ENCODE measurements at places on chromosomes 3 and 15.
A peak's percentile ranks its signal among the peaks of the same experiment; 100 is the strongest.

DNA sequence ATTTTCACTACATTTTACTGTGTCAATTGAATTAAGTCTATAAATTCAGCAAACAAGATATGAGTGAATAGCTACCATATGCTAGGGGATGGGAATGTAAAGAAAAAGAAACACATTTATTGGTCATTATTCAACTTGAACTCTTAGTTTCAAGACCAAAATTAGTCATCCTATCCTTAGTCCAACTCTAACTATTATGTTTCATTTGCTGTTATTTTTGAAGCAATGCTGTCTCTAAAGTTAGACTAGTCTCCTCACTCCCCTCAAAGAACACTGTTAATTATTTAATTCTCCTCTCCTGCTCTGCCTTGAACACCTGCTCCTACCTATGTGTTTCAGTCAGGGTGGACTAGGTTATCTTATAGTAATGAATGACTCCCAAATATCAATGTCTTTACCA is 920.9 kb downstream of the TUSC7 start:
- no peak for DNase-seq

GRCh38 chr3:187296058-187296457 is 4.5 kb upstream of the MASP1 start:
- DNase-seq: no peak

DNA sequence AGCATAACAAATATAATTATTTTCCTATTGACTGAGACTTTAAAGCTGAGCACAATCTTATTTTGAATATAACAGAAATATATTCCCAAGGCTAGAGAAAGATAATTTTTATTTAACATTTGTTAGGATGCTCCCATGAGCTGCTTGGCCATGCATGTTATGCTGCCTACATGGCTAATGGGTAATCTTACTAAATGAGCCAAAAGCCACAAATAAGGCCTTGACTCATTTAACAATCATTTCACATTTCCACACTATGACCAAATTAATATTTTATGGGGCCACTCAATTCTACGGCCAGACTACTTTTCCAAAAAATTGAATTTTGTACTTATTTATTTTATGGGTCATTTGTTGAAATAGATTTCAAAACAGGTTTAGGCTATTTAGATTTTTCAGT is 141.7 kb downstream of the MEIS2 start:
- no peak for DNase-seq

- DNase-seq: no peak
Observed at GRCh38 chr15:92596623-92597022, 59.0 kb downstream of the FAM174B start.

DNA sequence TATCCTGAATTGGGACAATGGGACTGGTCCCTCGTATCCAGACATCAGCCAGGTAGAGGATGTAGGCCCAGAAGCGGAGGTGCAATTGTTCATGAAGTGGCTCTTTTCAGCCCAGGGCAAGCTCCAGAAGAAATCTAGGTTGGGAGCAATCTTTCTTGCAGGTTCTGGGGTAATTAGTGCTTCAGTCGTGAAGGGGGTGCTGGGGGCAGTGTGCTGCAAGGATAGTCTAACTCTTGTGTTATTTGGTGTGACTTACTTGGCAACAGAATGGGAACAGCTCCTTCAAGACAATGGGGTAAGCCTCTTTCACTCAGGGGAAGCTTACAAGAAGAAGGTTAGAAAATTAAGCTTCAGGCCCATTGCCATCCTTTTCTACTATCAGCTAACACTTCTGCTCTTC is 273.0 kb downstream of the DIPK2A start:
- DNase-seq: no peak

DNA sequence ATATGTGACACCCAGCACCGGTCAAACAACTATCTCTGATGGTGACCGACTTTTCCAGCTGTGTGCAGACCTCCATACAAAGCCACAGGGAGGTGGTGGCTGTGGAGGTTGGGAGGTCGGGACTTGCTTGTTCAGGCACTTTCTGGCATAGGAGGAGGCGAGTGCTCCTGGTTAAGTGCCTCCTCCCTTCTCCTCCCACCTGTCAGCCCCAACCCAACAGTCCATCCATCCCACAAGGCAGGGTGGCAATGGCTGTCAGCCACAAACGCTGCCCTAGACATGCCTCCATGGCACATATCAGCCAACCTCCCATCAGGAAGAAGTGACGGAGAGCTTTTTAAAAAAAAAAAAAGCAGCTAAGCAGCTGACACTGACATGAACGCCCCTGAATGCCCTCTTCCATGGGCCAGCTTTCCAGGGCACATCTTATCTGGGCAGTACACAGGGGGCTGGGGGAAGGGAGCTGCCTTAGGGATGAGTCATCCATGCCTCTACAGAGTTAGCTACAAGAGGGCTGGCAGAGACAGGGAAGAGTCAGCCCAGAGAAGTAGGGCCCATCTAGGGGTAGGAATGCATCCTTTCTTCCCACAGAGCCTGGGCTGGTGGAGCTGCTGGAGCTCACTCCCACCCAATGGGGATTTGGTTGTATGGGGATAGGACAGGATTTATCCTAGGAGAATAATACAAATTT is 41.2 kb downstream of the CCDC12 start:
- DNase-seq: no peak

DNA sequence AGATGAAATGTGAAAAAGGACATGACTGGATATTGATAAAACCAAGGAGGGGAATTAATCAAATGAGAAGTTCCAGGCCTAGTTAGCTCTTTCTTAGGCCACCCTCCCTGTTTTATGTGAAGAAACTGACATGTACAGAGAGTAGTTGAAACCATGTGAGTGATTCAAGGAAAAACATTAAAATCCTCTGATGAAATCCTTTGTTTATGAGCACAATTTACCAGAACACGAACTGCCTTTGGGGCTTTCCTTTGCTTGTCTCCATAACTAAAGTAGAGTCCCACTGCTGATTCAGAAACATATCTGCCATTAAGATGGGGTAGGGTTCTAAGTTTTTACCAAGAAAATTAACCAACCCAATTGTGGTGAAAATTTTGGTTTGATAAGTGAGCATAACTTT is 558.3 kb downstream of the NR2F2 start:
- DNase-seq: no peak

GRCh38 chr3:33250712-33251111 is 26.5 kb upstream of the FBXL2 start:
- DNase-seq: no peak

- DNase-seq: no peak
Observed at GRCh38 chr15:83092309-83092976, 15.0 kb upstream of the TM6SF1 start.

- no peak for DNase-seq
Observed at GRCh38 chr3:132536442-132537153, 60.5 kb upstream of the ACKR4 start.

GRCh38 chr3:152316318-152316717 is 47.6 kb downstream of the MBNL1 start:
- DNase-seq: no peak

- DNase-seq: no peak
Observed at GRCh38 chr3:30890907-30891306, 3.6 kb downstream of the GADL1 start.

DNA sequence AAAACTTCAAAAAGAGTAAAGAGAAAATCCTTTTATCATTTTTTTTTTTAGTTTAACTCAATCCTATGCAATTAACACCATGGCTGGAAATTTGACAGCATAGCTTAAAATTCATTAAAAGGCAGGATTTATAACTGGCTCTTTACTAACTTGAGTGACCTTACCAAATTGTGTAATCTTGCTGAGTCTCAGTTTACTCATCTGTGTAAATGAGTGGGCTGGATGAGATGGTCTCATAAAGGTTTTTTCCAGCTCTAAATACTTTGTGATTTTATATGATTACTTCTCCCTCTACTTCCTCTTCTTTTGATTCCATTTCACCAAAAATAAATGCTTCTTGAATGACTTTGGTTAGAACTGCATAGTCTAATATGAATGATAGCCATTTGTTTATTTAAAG is 234.9 kb upstream of the SATB1 start:
- DNase-seq: no peak

GRCh38 chr3:153426344-153426743 is 264.3 kb downstream of the RAP2B start:
- DNase-seq: no peak

DNA sequence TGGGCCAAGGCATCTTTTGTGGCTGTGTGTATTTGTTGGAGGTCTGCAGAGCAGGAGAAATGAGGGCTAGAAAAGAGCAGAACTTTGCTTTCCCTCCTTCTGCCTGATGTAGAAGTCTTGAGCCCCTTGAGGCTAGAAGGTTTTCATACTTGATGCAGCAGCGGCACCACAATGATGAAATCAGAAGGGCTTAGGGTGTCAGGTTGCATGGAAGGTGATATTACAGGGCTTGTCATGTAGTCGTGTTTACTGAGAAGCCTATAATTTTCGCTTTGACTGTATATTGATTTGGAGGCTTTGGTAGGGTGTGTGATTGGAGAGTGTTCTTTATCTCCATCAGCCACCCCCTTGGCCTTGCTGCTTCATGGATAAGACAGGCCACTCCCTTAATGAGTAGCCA is 339.8 kb downstream of the THSD4 start:
- DNase-seq: no peak

DNA sequence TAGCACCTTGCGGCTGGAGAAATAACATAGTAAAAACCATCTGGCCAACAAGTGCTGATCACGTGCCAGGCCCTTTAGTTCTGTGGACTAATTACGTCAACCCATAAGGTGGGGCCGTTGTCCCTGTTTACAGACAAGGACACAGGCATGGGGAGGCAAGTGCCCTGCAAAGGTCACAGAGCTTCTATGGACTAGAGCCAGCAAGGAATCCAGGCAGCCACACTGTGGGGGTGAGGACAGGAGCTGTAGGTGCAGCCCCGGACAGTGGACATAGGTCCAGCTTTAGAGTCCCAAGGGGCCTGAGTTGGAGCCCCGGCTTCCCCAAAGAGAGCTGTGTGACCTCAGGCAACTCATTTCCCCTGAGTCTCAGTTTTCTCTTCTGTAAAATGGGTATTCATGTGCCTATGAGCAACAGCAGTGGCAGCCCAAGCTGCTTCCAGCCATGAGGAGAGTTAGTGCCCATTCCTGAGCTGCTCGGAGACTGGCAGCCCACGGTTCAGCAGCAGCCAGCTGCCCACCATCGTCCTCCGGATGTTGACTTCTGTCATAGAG is 13.9 kb downstream of the CHST13 start:
- DNase-seq: no peak

- DNase-seq: no peak
Observed at GRCh38 chr15:45743426-45744235, 108.8 kb downstream of the SQOR start.

- DNase-seq: no peak
Observed at GRCh38 chr3:138845771-138846173, 11.0 kb upstream of the PIK3CB start.

DNA sequence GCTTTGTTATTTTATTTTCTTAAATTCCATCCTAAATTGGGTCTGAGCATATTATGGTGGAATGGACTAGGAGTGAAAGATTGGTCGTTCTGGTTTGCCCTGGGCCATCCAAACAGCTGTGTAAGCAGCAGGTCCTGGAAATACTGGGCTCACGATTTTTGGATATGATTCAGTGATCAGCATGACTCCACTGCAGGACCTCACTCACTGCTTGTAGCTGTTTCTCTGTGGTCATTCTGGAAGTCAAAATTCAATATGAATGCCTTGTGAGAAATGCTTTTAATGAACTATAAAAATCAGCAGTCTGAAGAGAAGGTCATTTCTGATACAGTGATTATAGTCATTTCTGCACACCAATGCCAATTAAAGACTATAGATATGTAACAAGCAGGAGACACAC is 185.0 kb downstream of the RBMS3 start:
- DNase-seq: no peak

DNA sequence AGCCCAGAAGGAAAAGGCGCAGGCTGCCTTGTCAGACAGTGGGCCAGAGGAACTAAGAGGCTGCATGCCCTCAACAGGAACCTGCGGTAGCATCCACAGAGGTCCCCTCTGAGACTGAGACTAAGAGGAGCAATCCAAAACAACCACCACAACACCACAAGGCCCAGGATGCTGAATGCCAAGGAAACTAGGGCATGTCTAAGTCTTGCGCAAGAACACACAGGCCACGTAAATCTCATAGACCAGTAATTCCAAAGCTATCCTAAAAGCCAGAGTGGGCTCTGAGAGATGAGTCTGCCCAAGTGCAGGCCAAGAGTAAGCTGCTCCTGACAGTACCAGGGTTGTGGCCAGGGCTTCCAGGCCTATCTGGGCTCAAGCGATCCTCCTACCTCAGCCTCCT is 12.9 kb downstream of the MON1A start:
- DNase-seq: no peak

GRCh38 chr3:8324747-8325146 is 176.9 kb upstream of the LMCD1 start:
- DNase-seq: peak; percentile 55

DNA sequence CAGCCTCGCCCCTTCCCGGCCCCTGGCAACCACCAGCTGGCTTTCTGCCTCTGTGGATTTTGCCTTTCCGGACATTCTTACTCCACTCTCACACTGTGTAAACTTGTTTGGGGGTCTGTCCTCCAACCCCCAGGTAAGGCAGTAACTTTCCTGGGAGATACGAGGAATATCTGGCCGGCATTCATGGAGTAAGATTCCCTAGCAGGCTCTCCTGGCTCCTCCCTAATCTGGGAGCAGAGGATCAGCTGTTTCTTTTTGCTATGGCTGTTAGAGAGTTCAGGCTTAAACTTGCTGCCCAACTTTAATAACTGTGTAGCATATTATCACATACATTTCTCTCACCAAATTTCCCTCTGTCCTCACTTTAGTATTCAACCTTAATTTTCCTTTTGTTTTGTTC is 64.3 kb downstream of the IGF2BP2 start:
- no peak for DNase-seq

DNA sequence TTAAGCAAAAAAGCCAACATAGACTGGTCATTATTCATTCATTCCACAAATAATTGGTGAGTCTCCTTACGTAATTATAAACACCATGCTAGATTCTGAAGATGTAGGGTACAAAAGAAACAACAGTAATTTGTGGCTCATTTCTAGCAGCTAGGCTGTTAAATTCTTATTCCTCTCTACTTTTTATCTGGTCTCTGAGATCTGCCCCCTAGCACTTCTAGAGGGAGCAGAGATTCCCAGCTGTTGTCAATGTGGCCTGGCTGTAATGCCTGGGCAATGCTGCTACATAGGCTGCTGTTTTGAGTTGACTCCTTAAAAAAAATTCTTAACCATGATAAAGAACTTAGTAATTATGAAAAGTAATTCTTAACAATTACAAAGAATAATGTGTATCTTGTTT is 434.9 kb upstream of the THRB start:
- no peak for DNase-seq

DNA sequence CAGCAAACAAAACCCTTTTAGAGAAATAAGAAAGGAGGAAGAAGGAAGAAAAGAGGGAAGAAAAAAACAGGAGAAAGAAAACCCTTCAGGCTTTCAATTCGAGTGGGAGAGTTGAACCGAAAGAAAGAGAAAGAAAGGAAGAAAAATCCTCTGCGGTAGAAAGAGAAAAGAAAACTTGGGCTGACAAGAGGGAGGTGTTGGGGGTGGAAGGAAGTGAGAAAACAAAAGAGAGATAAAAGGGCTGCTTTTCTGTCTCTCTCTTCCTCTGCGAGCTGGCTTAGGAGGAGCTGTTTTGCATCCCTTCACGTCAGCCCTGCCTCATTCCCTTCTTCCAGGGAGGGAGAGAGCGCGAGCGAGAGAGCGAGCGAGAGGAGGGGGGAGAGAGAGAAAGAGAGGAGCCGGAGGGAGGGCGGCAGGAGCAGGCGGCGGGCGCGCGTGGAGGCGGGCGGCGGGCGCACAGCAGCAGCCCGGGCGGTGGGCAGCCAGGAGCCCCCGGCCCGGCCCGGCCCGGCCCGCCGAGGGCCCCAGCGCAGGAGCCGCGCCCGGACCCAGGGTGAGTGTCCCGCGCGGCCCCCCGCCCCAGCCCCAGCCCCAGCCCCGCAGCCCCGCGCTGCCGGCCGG is at the start of gene ZNF710:
TSS of gene ZNF710 (plus strand) at position 263 of the 621 bp plus-strand sequence. CDS start 65,814 bp downstream, outside the sequence.
- no peak for DNase-seq

GRCh38 chr15:80367094-80367493 is 37.1 kb upstream of the ARNT2 start:
- no peak for DNase-seq

GRCh38 chr15:93980261-93980911 is 251.0 kb upstream of the MCTP2 start:
- no peak for DNase-seq
